Transverse colon (tissue), 4 donors: ENCODE measurements at places on chromosomes 11 and 22. TPM values are rescaled to one million over a fixed set of nuclear protein-coding genes. Genes with fewer than 3 reads are reported as not detected.
A peak's percentile ranks its signal among the peaks of the same experiment; 100 is the strongest.

DNA sequence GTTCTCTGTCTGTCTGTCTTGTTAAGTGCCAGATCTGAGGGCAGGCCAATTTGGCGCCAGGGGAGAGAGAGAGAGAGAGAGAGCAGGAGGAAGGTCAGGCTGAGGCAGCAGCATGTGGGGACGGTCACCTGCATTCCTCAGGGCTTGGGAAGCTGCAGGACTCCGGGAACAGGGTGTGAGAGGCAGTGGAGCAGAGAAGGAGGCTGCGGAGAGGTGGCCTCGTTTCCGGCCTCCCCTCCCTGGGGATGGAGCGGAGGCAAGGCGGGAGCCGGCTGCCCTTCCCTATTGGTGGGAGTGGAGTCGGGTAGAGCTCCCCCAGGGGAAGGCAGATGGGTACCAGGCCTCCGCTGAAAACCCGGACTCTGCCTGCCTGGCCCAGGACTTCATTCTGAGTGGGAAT lies 9.7 kb downstream of the CLMP start:
- no peak overlapping the region for H3K4me3 ChIP-seq
- H3K27me3 ChIP-seq: peaks cover 7% of the 10 kb centered on the region
- peaks cover 23% of the 10 kb centered on the region for H3K4me1 ChIP-seq

OR8G5 gene
- not detected for total RNA-seq

DNA sequence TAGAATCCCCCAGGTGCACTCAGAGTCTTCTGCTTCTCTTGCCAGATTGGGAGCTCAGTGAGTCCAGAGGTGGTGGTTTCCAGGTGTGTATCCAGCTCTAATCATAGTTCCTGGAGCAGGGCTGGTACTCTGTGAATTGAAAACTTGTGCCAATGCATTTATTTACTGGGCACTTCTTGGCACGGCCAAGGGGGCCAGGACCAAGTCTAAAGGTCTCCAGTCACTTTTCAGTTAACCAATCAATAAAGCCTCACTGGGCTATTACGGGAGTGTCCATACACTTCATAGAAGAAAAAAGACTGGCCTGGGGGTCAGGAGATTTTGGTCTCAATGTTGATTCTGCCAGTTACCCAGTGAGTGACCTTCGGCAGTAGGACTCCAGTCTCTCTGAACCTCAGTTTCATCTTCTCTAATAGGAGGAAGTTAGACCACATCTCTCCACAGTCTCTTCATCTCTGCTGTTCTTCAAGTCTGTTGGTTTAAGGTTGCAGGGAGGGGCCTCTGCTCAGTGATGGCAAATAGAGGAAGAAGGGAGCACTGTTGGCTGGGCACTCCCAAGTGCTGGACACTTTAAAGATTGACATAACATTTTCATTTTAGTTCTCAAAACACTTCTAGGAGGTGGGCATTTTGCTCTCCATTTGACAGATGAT lies 188.5 kb upstream of the E2F8 start:
- no peak overlapping the region for H3K27ac ChIP-seq
- H3K36me3 ChIP-seq: no peaks in the 10 kb centered on the region
- no peak for DNase-seq
- H3K4me1 ChIP-seq: no peaks in the 10 kb centered on the region
- H3K27me3 ChIP-seq: peaks cover 15% of the 10 kb centered on the region

DNA sequence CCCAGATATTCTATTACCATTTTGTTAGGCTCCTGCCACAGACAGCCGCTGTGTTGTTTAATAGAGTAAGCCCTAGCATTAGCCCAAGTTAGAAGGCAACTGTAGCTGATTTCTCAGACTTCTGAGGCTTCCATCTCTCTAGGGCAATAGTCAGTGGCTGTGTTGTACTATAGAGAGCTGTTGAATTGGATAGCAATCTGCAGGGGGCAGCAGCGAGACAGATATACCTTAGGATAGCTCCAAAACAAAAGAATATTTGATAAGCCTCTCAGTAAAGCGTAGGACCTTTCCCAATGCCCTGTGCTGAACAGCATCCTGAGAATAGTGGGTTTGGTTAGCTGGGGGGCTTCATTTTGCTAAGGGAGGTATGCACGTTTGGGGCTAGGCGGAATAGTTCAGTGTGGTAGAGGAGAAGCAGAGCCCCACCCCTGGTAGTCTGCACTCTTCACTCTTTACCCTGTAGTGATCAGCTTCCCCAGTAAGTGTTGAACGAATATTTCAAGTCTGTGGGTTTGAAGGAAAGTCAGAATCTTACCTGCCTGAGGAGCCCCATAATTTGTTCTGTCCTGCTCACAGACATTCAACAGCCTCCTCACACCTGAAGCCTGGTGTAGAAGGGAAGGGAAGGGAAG lies 515.1 kb downstream of the INSC start:
- H3K4me1 ChIP-seq: no peaks in the 10 kb centered on the region
- no peaks in the 10 kb centered on the region for H3K27me3 ChIP-seq
- peak; percentile 62 for DNase-seq

- no peaks in the 10 kb centered on the region for H3K27me3 ChIP-seq
- no peak for DNase-seq
- H3K4me1 ChIP-seq: no peaks in the 10 kb centered on the region
- H3K27ac ChIP-seq: no peak overlapping the region
- H3K36me3 ChIP-seq: peaks cover 8% of the 10 kb centered on the region
Measured at GRCh38 chr11:20397281-20397680, 9.8 kb downstream of the PRMT3 start.

DNA sequence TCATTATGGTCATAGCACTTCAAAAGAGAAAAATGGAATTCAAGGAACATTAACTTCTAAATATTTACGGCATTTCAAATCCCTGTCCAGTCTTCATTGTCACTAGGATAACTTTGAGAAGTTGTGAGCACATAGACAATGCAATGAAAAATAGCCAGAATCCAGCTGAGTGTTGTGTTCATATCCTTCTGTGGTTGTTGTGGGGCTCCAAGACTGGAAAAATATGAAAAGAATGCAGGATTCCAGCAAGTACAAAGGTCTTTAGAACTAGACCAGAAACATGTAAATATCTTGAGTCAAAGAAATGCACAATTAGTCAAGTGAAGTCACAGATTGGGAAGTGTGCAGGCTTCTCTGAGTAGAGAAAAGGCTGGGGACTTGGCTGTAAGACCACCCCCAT lies 68.7 kb downstream of the WT1 start:
- H3K4me3 ChIP-seq: no peak overlapping the region
- H3K27ac ChIP-seq: no peak overlapping the region
- H3K36me3 ChIP-seq: no peaks in the 10 kb centered on the region
- no peaks in the 10 kb centered on the region for H3K4me1 ChIP-seq
- DNase-seq: no peak
- H3K27me3 ChIP-seq: no peaks in the 10 kb centered on the region

DNA sequence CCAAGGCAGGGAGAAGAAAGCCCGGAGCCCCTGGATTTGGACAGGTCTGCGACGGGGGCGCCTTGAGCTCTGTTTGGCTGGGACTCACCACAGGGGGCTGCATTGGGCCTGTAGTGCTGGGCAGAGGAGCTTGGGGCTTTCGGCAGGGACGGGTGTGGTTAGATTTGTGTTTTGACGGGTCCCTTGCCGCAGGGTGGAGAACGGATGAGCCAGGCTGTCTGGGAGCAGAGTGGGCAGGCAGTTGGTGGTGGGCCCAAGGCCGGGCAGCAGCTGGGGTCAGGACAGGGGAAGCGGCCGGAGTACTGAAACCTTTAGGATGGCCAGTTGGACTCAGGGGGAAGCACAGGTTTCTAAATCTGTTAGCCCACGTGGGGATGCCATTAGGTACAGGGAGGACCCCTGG lies 13.4 kb downstream of the C11orf24 start:
- H3K27me3 ChIP-seq: no peaks in the 10 kb centered on the region
- H3K4me1 ChIP-seq: peaks cover 7% of the 10 kb centered on the region
- H3K36me3 ChIP-seq: no peaks in the 10 kb centered on the region
- H3K27ac ChIP-seq: no peak overlapping the region
